ENCODE measurements at places on chromosomes 13 and 19.

DNA sequence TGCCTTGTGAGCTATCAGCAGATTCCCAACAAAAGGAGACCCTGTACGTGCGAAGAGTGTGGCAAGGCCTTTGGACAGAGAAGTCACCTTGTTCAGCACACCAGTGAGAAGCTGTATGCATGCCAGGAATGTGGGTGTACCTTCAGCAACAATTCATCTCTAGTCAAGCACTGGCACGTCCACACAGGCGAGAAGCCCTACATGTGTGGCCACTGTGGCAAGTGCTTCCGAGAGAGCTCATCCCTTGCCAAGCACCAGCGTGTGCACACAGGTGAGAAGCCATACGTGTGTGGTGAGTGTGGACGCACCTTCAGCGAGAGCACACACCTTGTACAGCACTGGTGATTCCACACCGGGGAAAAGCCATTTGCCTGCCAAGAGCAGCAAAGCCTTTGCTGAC, 7.6 kb upstream of the ZSCAN22 start:
- no peak for DNase-seq

DNA sequence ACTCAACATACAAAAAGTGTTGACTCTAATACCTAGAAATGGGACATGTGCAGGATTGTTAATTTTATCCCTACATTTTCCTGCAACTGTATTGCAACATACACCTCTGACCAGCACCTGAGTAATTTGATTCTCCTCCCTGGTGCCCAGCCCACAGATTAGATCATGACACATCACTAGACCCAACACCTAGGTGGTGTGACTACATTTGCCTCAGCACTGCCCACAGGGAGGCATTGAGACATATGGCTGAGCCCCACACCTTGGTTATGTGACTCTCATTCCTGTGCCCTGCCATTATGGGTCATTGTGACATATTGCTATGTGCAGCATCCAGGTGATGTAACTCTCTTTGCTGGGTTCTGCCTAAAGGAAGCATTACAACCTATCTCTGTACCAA, 13.2 kb upstream of the ZNF254 start:
- DNase-seq = no peak

DNA sequence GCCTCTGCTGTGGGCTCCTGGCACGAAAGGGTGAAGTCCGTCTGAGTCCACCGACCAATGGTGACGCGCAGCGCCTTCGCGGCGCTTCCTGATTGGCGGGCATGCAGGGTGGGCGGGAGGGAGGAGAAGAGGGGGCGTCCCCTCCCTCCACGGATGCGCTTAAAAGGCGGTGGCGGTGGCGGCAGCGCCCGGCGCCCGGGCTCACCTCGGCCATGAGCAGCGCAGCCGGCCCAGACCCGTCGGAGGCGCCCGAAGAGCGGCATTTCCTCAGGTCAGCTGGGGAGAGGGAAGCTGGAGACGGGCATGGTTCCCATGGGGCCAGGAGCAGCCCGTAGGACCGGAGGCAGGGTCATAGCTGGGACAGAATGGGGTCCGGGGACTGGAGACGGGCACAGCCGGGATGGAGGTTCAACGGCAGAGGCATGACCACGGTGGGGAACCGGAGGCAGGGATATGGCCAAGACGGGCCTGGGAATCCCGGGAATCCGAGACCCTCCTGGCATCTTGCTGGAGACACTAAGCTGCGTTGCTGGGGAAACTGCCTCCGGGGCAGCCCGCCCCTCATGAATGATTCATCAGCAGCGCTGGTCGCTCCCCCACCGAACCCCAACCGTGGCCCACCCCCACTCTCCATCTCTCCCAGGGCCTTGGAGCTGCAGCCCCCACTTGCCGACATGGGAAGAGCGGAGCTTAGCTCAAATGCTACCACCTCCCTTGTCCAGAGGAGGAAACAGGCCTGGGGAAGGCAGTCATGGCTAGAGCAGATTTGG, at the start of gene YJEFN3:
YJEFN3 (plus strand) TSS at position 191 of the 770 bp plus-strand sequence; CDS start at position 213, 22 bp downstream.
- no peak for DNase-seq

DNA sequence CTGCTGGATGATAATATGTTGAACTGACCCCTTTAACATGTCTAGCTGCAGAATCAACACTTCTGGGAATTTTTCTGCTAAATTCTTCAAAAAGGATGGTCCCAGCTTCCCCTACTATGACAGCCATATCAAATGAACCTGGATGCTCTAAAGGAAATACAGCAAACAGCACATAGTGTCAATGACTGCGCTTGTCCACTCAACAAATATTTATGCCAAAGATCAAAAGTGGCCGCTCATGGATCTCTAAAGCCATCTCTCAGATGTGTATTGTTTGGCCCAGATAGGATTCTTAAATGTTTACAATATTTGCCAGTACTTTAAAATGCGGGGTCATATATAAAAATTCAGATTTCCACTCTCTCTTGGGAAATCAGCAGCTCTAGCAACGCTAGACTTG, 3.3 kb downstream of the TBC1D4 start:
- no peak for DNase-seq

DNA sequence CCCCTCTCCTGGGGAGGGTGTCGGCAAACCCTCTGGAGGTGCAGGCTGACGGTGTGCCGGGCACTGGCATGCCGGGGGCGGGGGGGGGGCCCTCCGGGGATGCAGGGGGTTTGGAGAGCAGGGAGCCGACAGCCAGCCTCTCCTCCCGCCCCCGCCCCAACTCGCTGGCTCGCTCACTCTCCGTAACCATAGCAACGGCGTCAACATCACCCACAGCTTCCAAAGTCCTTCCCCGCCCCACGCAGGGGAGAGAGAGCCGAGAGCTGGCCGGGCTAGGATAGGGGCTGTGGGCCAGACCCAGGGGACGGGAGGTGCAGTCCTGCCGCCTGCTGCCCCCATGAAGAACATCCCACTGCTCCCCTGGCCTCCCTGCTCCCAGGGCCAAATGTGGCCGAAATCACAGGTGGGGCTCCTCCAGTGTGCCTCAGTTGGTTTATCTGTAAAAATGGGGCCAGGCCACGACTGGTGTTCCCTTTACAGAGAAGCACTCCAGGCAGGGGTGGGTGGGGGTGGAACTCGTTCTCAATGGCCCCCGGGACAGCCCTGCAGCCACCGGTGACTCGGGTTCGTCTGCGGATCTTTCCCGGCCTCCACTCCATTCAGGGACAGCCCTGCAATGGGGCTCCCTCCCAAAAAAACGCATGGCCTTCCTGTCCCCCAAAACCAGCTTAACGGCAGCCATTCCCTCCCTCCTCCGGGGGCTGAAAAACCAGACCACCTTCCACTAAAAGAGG, 3.2 kb downstream of the KLF16 start:
- DNase-seq = peak; percentile 85

GRCh38 chr13:72462726-72463125, 264.7 kb downstream of the MZT1 start:
- DNase-seq = no peak

- DNase-seq = no peak
Measured at GRCh38 chr19:19276851-19277250, 3.8 kb upstream of the TM6SF2 start.

DNA sequence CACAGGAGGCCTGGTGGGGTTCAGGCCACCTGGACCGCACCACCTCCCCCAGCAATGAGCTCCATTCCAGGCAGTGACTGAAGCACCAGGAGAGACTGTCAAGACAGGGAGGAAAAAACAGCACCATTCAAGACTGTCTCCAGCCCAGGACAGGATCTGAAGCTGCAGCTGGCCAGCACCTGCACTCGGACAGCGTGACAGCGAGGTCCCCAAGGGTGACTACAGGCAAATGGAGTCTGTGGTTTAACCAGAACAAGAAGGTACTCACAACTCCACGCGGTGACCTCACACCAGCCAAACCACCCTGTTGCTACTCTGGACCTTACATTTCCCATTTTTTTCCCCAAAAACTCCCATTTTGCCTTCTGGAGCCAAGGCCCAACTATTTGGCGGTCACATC, 9.8 kb downstream of the MED26 start:
- no peak for DNase-seq

DNA sequence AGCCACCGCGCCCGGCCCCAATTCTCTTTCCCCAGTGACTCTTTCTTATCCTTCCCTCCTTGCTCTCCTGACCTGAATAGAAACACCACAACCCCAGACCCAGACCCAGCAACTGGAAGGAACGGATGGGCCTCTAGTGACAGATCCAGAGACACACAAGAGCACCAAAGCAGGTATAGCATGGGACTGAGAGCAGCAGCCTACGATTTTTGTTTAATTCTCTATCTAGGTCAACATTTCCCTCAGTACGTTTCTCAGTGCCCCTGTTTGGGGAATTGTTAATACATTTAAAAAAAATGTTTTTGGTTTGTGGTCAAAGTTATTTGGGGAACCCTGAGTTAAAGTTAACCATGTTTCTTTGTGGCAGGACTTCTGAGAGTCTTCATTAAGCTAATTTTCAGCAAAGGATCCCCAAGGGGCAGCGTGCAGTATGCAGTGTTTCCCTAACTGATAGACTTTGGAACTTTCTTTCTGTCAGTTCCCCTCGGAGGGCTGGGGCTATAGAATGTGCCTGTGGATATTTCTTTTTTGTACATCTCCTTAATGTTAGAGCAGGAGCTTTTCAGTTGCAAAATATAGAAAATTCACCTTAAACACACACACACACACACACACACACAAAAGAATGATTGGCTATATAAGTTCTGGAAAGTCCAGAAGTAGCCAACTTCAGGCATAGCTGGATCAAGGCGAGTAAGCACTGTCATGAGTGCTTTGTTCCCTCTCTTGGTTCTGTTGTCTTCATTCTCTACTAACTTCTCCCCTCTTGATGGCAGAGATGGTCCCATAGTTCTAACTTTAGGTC, 6.3 kb downstream of the FXYD5 start:
- DNase-seq = no peak

- DNase-seq = no peak
Measured at GRCh38 chr13:109627649-109628048, 158.7 kb downstream of the IRS2 start.

DNA sequence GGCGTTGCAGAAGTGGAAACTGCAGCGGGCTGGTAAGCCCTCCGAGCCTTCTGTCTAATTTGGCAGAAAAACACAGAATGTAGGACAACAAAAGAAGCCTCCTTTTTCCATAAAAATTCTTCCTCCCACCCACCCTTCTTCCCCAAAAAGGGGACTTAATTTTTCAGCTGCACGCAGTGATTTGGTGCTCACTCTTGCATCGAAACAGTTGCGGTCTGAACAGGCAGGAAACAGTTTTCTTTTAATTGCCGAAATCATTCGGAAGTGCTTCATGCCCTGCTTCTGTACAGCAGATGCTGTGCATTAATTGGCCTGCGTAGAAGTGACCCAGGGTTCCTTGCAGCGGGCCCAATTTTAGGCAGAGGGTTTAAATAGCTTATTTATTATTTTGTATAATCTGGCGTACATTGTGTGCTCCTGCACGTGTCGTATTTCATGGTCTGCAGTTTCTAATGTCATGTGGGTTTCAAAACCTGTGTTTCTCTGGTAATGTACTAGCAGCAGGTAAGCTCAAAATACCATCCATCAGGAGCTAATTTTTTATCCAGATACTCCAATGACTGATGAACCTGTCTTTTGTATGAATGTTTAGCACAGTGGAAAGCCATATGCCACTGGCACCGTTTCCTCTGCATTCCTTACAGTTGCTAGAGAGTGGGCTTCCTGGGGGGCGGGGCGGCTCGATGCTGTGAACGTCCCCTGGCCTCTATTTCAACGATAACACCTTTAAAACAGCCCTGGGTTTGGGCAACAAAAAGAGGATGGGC, 66.6 kb downstream of the GGACT start:
- DNase-seq = no peak

DNA sequence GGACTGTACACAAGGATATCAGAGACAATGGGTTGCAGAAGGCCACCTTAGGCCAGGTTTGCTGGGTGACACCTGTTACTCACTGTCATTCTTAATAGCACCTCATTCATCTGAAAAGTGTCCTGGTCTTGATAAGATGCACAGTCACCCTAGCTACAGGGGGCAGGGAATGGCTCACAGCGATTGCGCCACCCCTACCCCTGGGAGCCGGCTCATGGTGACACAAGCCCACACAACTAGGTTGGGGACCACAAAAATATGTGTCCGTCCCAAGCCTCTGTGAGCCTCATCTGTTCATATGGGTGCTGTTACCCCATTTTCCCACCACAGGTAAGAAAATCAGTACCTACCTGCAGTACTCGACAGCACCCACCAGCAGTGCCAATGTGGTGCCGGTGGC, 23.4 kb downstream of the MED26 start:
- DNase-seq = no peak

- DNase-seq = no peak
Measured at GRCh38 chr13:64767054-64767453, 2463.1 kb downstream of the PCDH9 start.

GRCh38 chr19:38061294-38061693, 154.3 kb downstream of the SIPA1L3 start:
- peak; percentile 78 for DNase-seq

GRCh38 chr19:33818411-33818810, 21.7 kb downstream of the KCTD15 start:
- no peak for DNase-seq

GRCh38 chr19:4258181-4258580, 11.3 kb downstream of the YJU2 start:
- no peak for DNase-seq

DNA sequence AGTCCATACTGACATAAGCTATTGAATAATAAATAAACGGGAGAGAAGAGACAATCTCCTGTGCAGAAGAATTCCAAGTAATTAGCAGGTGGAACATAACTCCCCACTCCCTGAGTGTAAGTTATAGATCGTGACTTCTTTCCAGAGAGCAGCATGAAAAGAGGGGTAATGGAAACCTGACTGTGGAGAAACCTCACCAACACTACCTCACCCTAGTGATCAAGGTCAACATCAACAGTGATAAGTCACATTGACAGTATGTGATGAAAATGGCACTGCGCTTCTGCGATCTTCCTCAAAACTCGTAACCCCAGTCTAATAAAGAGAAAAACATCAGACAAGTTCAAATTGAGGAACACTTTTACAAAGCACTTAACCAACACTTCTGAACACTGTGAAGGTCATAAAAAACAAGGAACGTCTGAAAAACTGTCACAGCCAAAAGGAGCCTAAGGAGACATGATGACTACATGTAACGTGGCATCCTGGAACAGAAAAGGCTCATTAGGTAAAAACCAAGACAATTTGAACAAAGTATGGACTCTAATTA, 19.8 kb downstream of the CAB39L start:
- DNase-seq = no peak

DNA sequence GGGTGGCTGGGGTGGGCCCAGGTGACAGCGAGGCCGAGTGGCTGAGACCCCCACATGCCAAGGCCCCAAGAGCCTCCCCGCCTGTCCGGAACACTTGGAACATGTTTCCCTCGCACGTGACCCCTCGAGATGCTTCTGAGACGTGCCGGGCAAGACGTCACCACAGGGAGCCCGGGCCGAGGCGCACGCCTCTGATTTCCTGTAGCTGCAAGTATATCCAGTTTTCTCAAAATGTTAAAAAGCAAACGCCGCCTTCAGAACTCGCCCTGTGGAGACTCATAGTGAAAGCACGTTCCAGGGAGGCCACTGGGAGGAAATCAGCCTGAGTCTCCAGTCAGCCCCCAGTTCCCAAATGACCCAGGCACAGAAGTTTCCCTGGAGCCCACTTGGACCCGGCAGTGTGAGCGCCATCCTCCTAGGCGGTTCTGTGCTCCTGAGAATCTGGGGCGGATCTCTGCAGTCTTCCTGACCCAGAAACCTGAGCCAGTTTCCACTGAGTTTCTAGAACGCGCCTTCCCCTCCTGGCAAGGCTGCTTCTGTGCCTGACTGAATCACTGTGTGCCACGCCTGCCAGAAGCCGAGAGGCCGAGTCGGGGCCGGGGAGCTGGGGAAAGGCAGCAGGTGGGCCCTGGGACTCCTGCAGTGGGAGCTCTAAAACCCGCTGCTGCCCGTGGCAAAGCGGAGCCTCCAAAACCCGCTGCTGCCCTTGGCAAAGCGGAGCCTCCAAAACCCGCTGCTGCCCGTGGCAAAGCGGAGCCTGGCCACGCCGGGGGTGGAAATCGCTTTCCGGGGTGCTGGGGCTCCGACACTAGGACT, 179.3 kb downstream of the KDM4B start:
- DNase-seq = no peak

Data from fibroblast of pulmonary artery (primary cell).